ENCODE measurements at places on chromosomes 5 and 9.

- peak; percentile 4 for DNase-seq
Observed at GRCh38 chr5:168364151-168364661, 72.8 kb downstream of the WWC1 start.

DNA sequence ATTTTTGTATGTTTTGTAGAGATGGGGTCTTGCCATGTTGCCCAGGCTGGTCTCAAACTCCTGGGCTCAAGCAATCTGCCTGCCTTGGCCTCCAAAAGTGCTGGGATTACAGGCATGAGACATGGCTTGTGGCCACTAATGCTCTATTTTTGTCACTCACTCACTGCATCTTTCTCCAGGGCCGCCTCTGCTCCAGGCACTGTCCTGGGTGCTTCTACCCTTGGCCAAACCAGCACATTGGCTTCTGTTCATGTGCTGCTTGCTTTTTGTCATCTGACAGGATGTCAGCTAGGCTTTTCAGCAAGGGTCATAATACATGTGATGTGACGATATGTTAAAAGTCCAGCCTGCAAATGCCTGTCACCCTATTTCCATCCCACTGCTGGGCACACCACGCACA is 3.2 kb downstream of the ODF2 start:
- no peak for DNase-seq

DNA sequence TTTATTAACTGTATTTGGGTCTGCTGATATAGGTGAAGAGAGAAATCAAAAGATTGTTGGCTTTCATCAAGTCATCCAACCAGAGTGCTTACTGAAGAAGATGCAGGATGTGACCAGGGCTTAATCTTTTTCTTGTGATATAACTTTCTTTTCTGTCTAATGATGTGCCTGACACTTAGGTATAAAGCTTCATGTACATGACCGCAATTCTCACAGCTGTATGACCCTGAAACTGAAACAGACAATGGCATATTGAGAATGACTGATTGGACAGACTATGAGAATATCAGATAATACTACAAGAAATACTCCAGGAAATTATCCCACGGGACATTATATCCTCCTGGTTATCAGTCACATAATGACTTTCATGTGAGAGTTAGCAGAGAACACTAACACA is 32.5 kb upstream of the FAM174A start:
- DNase-seq, result no peak

- no peak for DNase-seq
Observed at GRCh38 chr5:37396352-37396751, 17.2 kb downstream of the WDR70 start.

GRCh38 chr5:154237376-154237743 is 46.8 kb downstream of the GALNT10 start:
- no peak for DNase-seq

DNA sequence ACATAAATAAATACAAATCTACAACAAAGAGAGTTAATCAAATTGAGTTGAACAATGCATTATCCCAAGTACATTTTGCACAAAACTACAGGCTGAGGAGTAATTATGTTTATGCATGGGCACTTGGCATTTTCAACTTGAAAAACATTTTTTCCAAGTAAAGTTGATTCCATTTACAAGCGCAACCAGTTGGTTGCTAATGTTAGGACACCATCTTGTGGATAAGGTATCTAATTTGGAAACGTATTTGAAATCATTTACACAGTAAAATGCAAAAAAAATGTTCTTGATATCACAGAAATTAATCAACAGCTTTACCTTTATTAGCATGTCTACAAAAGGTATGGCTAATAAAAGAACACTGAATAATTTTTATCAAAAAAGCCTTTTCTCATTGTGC is 18.8 kb downstream of the FTMT start:
- DNase-seq, result no peak

DNA sequence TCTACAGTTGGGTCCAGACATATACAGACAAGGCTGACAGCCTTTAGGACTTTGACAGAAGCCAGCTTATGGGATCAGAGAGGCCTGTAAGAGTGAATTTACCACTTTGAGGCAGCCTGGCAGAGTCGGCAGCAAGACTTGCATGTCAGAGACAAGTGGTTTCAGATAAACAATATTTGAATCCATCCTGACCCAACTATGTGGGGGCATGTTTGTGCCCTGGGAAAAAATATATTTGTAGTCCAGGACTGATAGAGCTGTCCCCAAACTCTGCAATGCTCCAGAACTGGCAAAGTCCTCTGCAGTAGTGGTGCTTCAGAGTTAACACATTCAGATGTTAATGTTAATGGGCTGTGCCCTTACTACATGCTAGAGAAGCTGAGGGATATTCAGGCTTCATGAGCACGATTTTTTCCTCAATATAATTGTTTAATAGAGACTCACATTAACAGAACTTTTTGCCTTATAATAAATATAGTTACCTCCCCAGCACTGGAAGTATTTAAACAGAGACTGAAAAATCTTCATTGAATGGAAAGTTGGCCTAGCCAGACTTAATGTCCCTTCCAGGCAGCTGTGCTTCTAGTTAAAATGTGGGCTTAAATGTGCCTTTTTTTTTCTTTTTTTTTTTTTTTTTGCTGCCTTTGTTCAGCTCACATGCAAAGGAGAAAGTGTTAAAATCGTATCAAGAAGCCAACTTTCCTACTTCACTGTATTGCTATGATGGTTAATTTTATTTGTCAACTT is 42.9 kb downstream of the FEM1C start:
- DNase-seq, result no peak

DNA sequence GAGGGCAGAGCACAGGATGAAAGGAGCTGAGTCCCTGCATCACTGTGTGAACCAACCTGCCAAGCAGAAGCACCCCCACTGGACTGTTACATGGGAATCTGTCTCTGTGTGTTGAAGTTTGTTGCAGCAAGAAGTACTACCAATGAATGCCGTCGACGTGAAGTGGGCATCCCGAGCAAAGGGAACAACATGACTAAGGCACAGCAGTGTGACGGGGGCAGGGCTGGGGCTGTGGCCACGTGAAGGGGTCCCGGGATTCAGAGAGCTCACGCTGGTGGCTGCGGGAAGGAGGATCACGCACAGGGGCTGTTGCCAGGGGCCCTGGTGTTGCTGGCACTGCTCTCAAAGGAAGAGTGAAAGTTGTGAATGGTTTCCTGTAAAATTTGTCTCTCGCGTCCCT is 27.5 kb upstream of the GABBR2 start:
- no peak for DNase-seq

- DNase-seq, result no peak
Observed at GRCh38 chr5:96439477-96440184, 6.6 kb upstream of the PCSK1 start.

DNA sequence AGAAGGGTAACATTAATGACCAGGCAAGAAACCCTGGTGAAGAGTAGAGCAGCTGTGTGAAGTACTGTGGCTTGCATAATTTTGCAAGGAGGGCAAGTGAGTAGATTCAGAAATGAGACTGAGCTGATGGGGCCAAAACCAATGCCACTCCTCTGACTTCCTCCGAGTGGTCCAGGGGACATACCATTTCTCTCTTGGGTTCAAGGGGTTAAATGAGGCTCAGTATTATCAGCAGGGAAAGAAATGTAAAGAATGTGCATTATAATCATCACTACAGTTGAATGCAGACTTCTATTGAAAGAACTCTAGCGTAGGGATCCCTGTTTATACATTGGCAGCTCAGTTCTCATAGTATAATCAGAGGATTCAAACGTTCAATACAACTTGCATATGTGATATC is 9.9 kb downstream of the POLR3G start:
- DNase-seq, result no peak

GRCh38 chr5:18965893-18966292 is 1022.1 kb downstream of the CDH18 start:
- no peak for DNase-seq

DNA sequence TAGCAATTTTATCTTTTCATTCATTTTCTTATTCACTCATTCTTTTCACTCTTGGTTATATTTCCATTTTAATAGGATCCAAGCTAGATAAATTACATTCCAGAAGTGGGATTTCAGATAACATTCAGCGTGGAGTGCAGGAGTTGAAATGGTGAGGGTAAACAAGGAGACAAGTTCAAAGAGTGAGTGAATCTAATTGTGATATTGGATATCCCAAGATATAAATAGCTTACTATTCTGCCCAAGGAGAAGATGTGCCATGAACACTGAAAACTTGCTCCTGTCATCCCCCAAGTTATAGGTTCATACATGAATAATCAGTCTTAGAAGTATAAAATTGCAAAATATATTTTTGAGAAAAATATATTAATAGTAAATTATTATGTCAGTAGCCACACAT is 459.3 kb downstream of the CETN3 start:
- DNase-seq, result no peak

- no peak for DNase-seq
Observed at GRCh38 chr5:150589862-150590601, 50.4 kb upstream of the SYNPO start.

GRCh38 chr5:54249210-54250028 is 61.0 kb downstream of the ARL15 start:
- no peak for DNase-seq

DNA sequence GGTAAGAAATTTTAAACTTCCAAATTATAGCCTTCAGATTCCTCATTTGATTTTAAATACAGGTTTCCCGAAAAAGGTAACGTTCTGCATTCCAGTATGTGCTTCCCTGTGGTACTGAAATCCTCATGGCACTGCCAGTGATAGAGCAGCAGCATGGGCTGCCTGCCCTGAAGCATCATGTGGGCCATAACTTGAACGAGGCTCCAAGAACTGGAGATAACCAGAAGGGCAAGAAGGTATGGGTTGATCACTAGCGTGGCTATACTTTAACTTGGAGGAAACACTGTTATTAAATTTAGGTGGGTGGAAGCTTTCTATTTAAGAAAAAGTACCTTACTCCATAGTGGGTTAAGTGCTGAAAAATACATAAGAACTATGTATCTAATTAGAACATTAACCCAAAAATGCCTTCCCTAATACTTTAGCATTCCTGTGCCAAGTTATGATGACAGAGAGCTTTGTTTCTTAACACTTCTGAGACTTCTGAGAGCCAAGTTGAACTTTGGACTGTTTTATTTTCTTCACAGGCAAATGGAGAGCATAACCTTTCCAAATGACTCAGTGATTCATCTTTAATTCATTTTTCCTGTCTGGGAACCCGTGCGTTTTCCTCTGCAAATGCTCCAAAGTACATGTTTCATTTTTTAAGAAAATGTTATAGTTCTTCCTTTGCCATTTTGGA is 191.5 kb upstream of the GNA14 start:
- no peak for DNase-seq

- no peak for DNase-seq
Observed at GRCh38 chr5:173530547-173530946, 85.9 kb downstream of the BOD1 start.

DNA sequence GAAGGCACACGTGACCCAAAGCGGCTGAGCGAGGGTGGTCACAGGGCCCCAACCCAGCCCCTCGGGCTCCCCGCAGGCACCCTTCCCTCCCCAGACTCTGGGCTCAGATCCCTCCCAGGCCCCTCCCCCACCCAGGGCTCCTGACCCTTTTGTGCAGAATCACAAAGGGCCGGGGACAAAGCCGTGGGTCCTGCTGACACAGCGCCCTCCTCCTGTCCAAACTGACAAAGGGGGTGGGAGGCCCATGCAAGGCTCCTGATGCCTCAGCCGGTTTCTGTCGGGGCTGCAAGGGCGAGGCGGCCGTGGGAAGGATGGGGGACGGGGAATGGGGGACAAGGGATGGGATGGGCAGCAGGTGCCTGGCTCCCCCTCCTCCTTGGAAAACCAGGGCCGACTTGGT is 43.5 kb upstream of the UBAC1 start:
- no peak for DNase-seq

DNA sequence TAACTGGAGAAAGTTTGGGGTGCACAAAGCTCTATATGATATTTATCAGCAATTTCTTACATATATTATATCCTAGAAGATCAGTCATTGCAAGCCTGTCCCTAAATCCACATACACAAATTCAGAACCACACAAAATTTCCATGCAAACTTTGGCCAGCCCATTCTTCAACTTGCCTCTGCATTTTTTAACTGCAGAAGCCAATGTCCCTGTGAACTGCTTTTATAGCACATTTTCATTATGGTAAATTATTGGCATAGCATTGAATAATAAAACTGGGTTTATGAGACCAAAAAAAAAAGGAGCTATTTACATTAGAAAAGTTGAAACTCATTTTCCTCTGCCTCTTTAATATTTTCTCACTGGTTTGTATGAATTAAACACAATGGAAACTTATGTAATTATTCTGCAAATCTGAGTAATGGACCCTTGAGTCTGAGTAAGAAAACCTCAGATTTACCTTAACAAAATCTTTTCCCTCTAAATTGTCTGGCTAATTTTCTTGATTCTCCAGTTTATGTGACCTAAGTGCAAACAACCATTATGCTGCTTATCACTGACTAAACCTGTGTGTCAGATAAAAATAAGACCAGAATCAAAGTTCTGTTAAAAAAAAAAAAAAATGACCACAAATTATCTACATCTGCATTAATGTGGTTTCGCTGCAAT is 398.9 kb downstream of the EFNA5 start:
- DNase-seq, result no peak

DNA sequence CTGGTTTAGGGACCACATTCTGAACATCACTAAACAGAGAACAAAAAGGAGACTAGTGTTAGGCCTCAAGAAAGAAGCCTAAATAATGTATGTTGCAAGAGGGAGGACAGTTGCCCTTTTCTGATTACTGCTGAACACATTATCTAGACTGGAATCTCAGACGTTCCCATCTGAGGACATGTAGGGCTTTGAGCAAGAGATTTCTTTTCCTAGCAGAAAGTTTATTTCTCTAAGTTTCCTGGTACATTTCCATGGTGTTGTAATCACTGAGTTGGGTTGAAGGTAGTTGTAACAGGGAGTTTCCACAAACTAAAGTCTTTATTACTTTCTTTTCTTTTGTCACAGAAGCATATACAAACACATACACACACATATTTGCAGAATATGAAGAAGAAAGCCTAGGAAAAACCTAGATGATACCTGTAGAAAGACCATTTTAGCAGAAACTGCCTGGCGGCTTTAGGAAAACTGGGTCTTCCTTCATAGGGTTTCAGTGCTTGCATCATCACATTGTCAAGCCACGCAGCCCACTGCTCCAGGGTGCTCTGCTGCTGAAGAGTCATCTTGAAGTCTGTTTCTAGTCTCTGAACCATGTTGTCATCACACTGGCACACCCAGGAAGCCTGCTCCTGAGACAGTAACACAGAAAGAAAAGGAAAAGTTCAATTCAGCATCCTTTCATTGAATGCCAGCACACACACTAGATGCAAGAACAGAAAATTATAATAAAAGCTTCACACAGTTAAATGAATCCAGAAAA is 269.1 kb downstream of the RFX3 start:
- no peak for DNase-seq

DNA sequence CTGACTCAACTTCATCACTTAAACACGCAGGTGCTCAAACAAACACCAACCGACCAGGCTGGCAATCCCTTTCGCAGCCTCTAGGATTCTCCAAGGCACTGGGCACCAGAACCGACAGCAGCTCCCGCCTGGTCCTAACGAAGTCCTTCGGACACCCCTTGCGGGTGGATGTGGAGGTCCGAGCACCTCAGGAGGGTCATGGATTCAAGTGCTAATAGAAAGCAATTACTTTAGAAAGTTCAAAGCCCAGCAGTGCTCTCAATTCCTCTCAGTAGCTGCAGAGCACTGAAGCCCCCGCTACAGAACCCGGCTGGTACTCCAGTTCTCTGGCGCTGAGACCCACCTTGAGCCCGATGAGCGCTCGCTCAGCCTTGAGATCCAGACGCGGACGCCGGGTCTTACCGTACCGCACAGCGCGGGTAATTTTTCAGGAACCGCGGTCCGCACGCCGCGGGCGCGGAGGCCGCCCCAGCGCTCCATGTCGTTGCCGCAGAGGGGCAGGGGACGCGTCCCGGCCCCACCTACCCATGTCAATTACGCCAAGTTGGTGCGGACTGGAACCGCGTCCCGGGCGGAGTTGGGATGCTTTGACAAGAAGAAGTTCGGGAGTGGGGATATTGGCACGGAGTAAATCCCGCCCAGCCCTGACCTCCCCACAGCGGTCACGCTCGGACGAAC is 638 bp downstream of the MARCHF3 start:
- DNase-seq, result no peak
